ENCODE measurements at places on chromosomes 7 and 10. TPM values are rescaled to one million over a fixed set of nuclear protein-coding genes. Genes with fewer than 3 reads are reported as not detected.

CALY gene
- total RNA-seq, result 6.4 TPM

MET gene
- total RNA-seq, result 0.23 TPM

DNA sequence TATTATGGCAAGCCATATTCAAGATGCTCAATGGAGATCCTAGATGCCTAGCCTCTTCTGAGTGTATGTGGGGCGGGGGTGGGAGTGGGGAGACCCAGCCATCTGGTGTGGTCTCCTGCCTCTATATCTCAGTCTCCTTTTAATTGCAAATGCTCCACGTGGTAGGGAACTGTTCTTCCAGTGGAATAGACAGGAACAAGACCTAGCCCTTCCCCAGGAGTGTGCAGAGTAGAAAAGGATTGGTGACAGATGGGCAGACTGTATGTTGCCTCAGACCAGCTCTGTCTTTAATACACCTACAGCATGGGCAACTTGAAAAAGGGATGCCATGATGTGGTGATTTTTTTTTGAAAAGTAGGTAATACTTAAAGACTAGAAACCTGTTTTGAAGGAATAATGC lies 12.6 kb downstream of the CYP3A5 start:
- no peak overlapping the region for H3K27ac ChIP-seq
- no peaks in the 10 kb centered on the region for H3K36me3 ChIP-seq
- no peaks in the 10 kb centered on the region for H3K27me3 ChIP-seq
- no peak overlapping the region for H3K4me3 ChIP-seq

DNA sequence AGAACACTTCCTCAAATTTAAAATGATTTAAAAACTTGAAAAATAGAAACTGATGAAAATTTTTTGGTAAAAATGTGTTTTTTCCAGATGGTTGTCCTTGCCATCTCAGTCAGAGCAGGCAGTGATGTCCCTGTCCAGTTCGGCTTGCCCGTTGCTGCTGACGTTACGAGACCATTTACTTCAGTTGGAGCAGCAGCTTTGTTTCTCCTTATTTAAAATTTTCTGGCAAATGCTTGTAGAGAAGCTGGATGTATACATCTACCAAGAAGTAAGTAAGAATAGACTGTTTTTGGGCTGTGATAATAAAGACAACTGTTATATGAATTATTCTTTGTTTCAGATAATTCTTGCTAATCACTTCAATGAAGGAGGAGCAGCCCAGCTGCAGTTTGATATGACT lies 16.1 kb downstream of the EFCAB10 start:
- peaks cover 29% of the 10 kb centered on the region for H3K36me3 ChIP-seq
- no peak for DNase-seq
- no peaks in the 10 kb centered on the region for H3K4me1 ChIP-seq
- no peak overlapping the region for H3K4me3 ChIP-seq
- H3K27ac ChIP-seq, result no peak overlapping the region

DNA sequence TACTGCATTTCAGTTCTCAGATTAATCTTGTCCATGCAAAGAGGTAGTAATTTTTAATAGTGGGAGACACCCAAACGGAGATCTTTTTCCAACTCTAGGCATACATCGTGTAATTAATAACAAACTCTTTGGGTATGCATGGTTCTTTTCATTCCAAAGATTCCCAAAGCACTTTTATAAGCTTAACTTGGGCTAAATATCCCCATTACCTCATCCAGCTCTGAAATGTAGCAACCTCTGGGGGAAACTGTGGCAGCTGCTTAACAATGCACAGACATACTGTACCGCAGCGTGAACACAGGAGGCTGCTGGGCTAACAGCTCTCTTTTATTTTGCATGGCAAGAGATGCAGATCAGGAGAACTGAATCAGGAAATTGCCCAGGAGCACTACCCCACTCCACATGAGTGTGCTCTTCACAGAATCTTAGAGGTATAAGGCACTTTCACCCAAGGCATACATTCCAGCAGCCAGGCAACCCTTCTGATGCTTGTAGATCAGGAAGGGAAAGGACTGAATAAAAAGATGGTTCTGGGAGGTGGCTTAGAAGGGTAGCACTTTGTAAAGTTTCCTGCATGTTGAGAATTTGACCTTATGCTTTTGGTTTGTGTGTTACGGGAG lies 114.4 kb upstream of the GLI3 start:
- no peaks in the 10 kb centered on the region for H3K27me3 ChIP-seq
- no peak overlapping the region for H3K4me3 ChIP-seq
- H3K27ac ChIP-seq, result no peak overlapping the region
- DNase-seq, result no peak
- no peaks in the 10 kb centered on the region for H3K4me1 ChIP-seq

GRCh38 chr10:34547291-34547690 lies 267.8 kb downstream of the PARD3 start:
- no peaks in the 10 kb centered on the region for H3K4me1 ChIP-seq
- no peak for DNase-seq
- no peaks in the 10 kb centered on the region for H3K36me3 ChIP-seq
- H3K4me3 ChIP-seq, result no peak overlapping the region
- no peaks in the 10 kb centered on the region for H3K27me3 ChIP-seq
- no peak overlapping the region for H3K27ac ChIP-seq

SEC23IP gene
- 68.7 TPM for total RNA-seq

- no peak overlapping the region for H3K4me3 ChIP-seq
- peaks cover 4% of the 10 kb centered on the region for H3K36me3 ChIP-seq
- no peaks in the 10 kb centered on the region for H3K27me3 ChIP-seq
- H3K27ac ChIP-seq, result no peak overlapping the region
- no peaks in the 10 kb centered on the region for H3K4me1 ChIP-seq
Observed at GRCh38 chr10:60167050-60167449, 222.6 kb downstream of the ANK3 start.

ZSCAN25 gene
- 43.1 TPM for total RNA-seq

DNA sequence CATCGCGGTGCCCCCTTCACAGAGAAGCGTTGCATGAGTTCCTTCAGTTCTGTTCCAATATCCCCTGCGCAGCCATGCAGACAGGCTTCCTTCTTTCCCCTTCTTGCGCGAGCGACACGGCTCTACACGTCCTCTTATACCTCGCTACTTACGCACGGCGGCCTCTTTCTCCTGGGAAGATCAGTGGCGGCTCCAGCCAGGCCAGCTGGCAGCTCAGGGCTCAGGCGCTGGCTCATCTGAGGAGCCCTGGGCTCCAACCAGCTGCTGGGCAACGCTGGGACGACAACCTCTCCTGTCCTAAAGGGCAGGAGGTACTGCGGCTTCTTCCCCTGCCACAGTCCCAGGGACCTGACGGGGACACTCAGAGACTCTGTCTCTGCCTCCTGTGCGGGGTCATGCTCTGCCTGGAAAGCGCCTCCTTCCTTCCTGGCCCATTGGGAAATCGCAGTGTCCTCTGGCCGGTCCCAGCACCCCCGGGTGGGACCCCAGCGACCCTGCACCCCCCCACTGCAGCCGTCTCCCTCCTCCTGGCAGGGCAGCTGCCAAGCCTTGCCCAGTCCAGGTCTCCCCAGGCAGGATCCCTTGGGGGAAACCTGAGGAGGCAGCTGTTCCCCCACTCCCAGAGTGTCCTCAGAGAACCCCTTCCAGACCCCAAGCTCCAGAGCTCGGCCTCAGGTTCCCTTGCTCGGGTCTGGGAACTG lies 5.0 kb upstream of the FAM20C start:
- no peak for DNase-seq
- peaks cover 6% of the 10 kb centered on the region for H3K4me1 ChIP-seq
- no peaks in the 10 kb centered on the region for H3K36me3 ChIP-seq
- H3K27me3 ChIP-seq, result peaks cover 6% of the 10 kb centered on the region

MYL10 gene
- total RNA-seq, result not detected

GRCh38 chr10:26491934-26492333 lies 53.8 kb downstream of the APBB1IP start:
- no peaks in the 10 kb centered on the region for H3K27me3 ChIP-seq
- H3K27ac ChIP-seq, result no peak overlapping the region
- DNase-seq, result no peak
- H3K4me1 ChIP-seq, result peaks cover 32% of the 10 kb centered on the region

DNA sequence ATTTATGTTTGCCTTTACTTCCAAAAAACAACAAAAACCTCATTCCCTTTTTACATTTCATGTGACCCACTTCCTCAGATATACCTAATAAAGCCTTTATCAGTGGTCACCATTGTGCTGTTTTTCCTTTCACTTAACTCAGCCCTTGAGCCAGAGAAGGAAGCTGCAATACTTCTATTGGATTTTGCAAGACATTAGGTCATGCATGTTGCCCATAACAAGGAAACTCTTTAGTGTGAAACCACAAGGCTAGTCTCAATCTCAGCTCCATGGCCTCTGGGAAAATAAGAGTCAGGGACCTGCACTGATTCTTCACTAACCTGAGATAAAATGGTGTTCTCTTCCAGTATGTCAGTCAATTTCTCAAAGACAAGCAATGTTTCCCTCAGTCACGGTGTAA lies 27.8 kb downstream of the STEAP4 start:
- no peak for DNase-seq
- no peak overlapping the region for H3K27ac ChIP-seq
- no peaks in the 10 kb centered on the region for H3K36me3 ChIP-seq
- no peaks in the 10 kb centered on the region for H3K27me3 ChIP-seq

ZNF365 gene
- 3.5 TPM for total RNA-seq

GRCh38 chr10:126538439-126539135 lies 131.9 kb downstream of the C10orf90 start:
- no peak overlapping the region for H3K27ac ChIP-seq
- H3K4me3 ChIP-seq, result no peak overlapping the region

GRCh38 chr7:17589671-17590070 lies 291.2 kb downstream of the AHR start:
- DNase-seq, result no peak
- H3K27ac ChIP-seq, result no peak overlapping the region
- H3K36me3 ChIP-seq, result no peaks in the 10 kb centered on the region
- no peaks in the 10 kb centered on the region for H3K27me3 ChIP-seq
- no peaks in the 10 kb centered on the region for H3K4me1 ChIP-seq

GRCh38 chr10:69925111-69925510 lies 123.4 kb downstream of the COL13A1 start:
- no peaks in the 10 kb centered on the region for H3K4me1 ChIP-seq
- H3K27ac ChIP-seq, result no peak overlapping the region
- H3K27me3 ChIP-seq, result no peaks in the 10 kb centered on the region
- DNase-seq, result no peak
- H3K36me3 ChIP-seq, result no peaks in the 10 kb centered on the region

All from CD4-positive, alpha-beta memory T cell (primary cell).